ENCODE measurements at places on chromosomes 2 and 18.
A peak's percentile ranks its signal among the peaks of the same experiment; 100 is the strongest.

- DNase-seq, result no peak
Measured at GRCh38 chr2:135320465-135321355, 210.3 kb downstream of the ZRANB3 start.

- no peak for DNase-seq
Measured at GRCh38 chr18:60599267-60599666, 226.7 kb upstream of the MC4R start.

GRCh38 chr2:159034713-159035112, 66.3 kb downstream of the TANC1 start:
- no peak for DNase-seq

DNA sequence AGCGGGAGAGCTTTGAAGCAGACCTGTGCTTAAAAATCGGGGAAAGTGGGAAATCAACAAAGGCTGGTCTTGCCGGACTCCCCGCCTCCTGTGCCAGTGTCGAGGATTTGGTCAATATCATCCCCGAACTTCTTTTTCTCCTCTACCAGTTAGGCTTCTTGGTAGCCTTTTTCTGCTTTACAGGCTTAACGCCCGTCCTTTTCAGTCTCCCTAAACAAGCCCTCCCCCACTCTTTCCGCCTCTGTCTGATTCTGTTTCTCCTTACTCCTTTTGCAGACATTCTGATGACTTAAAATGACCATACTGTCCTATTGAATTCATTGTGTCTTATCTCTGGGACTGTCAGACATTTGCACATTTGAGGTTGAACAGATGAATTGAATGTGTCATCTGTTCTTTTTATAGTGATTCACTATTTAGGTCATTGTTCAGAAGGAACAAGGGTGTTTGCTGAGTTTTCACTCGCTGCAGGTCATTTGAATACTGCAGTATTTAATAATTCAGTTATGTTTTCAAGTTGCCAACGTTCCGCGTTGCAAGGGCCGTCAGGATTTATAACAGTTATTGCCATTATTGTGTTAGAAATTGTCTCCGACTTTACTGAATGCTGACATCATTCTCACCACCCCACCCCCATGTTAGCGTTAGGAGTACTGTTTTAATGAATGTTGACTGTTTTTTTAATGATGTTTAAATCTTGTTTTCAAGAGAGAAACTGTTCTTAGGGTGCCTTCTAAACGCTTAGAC, 1.1 kb downstream of the ITGAV start:
- DNase-seq, result no peak

- no peak for DNase-seq
Measured at GRCh38 chr18:35026407-35027061, 14.7 kb upstream of the MAPRE2 start.

DNA sequence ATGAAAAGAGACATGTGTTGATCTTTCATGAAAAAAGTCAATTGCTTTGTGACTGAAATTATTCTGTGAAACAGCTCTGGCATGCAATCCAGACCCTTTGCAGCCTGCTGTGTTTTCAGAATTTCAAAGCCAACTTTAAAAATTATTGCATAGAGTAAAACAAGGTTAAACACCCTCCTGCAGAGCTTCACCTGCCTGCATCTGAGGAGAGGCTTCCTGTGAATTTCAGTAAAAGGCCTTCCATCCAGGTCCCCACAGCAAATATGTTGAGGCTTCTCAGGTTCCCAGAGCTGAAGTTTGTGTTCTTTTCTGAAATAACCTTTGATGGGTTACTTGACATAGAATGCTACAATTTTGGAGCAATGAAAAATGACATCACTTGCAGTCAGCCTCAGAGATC, 4.1 kb downstream of the XIRP2 start:
- DNase-seq, result no peak

GRCh38 chr18:7334973-7335568, 104.2 kb downstream of the LRRC30 start:
- DNase-seq, result no peak

- DNase-seq, result no peak
Measured at GRCh38 chr2:236767941-236768340, 198.3 kb downstream of the ACKR3 start.

- DNase-seq, result no peak
Measured at GRCh38 chr18:44900627-44901026, 219.9 kb downstream of the SETBP1 start.

DNA sequence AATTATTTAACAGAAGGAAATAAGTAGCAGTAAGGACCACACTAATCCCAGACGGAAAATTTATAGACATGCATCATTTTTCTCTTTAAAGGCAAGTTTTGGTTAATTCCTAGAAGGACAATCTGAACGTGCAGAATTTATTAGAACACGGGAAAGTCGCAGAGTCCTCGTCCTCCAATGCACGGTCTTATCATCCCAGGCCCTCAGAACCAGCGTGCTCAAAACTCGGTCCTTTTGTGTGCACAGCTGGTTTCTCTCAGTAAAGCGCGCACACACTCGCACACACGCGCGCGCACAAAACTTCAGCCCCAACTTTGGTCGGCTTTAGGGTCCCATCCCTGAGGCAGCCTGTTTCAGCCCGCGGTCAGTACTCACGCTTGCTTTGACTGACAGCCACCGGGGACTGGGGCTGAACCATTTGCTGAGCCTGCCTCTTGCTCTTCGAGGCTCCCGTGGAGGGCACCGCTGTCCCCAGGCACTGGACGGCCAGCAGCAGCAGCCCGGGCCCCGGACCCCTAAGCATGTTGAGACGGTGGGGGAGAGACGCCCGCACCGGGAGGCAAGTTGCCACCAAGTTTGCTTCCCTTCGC, 493 bp downstream of the FN1 start:
- DNase-seq, result no peak

DNA sequence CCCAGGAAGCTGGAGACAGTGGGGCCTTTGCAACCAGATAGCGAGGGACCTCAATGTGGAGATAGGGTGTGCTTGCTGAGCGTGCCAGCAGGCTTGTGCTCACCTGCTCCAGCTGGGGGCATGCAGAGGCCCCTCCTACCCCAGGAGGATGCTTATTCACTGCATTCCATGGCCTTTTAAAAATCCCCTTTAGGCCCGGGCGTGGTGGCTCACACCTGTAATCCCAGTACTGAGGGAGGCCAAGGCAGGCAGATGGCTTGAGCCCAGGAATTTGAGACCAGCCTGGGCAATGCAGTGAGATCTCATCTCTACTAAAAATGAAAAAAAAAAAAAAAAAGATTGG, 54.5 kb downstream of the ODC1 start:
- DNase-seq, result no peak

GRCh38 chr2:17272170-17272569, 246.1 kb downstream of the RAD51AP2 start:
- DNase-seq, result no peak

DNA sequence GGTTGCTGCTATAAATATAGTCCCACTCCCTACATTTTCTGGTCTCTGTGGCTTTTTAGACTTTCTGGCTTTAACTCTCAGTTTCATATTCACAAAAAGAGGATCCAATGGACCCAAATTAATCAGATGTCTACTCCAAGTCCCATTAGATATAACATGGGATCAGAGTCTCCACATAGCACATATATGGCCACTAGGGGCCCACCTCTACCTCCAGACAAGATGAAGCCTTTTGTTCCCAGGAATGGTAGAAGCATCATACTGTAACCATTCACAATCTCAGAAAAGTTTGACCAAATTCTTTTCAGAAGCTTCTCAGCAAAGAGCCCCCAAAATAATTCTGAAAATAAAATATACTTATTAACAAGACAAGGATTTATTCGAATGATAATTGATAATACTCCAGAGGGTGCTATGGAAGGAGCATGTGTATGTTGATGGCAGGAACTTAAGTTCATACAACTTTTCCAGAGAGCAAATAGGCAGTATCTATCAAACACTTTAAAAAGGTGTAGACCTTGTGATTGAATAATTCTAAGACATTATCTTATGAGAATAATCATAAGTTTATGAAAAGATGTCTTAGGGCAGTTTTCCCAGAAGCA, 382.3 kb upstream of the CRIM1 start:
- no peak for DNase-seq

- DNase-seq, result no peak
Measured at GRCh38 chr2:119114266-119114665, 44.3 kb downstream of the C1QL2 start.

DNA sequence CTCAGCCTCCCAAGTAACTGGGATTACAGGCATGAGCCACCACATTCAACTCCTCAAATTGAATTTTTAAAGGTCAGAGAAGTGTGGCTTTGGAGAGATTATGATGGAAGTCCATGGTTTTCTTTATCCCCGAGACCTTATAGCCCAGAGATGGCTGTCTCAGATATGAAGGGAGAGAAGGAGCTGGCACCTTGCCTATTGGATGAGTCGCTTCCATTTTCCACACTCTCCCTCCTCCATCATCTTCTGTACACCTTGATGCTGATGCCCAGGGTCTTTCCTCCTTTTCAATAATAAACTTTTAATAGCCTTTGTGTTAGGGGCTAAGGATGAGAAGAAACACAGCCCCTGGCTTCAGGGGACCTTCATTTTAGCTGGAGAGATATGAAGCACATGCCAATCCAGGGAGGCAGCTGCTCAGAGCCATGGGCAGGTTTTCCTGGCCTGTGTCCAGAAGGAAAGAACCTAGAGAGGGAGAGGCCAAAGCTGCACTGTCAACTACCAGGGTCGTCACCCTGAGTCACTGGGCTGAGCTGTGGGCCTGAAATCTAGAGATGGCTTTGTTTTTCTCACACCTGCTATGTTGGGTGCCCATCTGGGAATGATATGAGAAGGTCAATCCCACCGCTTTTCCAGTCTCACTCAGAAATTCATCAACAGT, 146.0 kb upstream of the SERTAD2 start:
- no peak for DNase-seq

DNA sequence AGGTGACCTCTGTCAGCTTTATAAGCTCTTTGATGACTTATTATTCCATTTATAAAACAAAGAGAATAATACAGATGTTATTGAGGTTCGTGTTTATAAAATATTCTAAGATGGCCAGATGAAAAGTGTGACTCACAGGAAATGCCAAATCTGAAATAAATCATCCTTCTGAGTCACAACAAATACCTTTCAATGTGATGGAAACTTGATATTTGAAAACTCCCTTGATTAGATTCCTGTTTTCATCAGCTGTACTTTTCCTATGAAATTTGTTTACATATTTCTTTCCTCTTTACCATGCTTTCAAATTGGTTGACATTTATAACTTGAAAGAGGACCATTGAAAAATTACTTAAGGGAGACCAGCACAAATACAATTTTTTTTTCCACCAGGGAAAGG, 30.6 kb upstream of the PPP1R1C start:
- no peak for DNase-seq

DNA sequence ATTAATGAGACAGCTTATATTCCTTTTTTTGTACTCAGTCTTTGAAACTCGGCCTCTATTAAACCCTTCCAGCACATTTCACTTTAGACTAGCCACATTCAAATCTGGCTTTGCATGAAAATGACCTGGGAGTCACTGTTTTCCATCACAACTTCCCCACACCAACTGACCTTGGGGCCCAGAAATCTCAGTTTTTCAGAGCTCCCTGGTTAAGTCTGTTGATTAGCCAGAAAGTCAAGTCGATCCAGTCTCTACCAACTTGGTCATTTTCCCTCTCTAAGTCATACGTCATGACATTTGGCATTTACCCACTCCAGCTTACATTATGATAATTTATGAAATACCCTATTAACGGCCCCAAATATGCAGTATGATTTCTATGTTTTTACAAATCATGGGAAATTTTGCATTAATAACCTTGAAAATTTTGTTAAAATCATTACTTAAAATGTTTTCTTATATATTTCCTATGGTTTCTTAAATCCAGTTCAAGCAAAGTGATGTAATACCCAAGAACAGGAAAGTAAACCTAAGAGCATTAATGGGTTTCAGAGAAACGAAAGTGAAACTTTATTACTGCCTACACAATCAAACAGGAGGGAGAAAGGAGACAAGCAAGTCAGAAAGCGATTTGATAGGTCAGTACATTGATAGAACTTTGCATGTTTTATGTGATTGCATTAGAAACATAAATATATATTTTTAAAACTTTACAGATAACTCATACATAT, 77.1 kb downstream of the SPATS2L start:
- DNase-seq, result no peak

- DNase-seq, result no peak
Measured at GRCh38 chr2:17313261-17313660, 205.0 kb downstream of the RAD51AP2 start.

DNA sequence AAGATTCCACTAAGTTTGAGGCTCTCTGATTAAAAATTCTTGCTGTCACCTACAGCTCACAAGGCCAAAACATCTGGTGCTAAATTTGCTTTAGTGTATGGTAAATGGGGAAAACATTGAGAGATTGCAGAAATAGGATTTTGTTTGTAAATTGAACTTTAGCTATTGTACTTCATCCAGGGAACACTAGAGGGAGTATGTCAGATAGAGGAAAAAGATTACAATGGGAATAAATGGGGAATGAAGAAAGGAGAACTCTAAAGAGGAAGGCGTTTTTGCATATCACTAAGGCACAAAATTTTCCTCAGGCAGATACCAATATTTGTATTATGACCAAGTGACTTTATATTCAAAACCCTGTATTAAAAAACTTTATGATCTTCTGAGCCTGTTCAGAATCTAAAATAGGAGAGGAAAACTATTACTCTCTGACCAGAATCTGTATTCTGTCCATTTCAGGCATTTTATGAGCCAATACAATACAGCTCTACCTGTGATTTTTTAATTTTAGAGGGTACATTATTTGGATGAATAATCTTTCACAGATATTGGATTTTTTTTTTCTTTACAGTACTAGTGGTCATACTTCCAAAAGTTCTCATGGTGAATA, 52.3 kb upstream of the ITGB6 start:
- DNase-seq, result peak; percentile 41

DNA sequence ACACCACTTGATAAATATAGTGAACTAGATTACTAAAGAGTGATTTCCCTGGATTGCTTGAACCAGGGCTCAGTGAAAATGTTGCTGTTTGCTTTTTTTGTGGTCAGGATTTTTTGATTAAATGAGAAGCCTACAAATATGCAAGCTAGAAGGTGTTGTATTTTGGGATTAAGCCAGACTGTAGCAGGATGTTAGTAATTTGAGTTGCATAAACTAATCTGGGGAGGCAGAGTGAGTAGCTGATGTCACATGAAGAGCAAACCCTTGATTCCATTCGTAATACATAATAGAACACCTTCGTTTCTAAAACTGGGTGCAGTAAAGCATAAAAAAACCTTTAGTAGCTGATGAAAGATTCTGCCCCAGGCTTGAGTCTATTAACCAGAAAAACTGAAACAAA, 32.0 kb downstream of the NEDD4L start:
- DNase-seq, result no peak

DNA sequence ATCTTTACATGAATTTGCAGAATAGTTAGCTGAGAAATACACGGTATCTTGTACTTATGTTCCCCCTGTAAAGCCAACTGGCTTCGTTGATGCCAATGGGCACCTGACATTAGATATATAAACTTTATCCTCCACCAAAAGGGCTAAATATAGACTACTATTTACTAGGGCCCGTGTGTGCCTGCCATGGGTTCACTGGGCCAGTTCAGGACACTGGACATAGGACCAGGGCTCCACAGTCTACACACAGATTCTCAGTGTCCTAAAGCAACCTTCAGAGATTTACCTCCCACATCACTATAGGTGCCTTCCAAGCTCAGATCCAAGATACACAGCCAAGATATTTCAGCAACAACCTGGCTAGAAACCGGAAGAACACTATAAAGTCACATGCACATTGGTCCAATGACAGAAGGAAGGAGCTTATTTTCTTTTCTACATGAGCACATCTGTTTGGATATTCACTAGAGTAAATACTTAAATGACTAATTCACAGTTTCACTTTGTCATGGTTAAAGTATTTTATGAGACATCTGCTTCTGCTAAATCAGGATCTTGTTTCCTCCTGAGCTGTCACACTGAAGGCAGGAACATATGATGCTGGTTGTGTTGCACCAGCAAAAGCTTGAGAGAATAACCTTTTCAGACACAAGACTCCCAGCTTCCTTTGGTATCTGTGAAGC, 95.1 kb downstream of the MYO5B start:
- DNase-seq, result no peak

GRCh38 chr2:119142824-119143223, 15.7 kb downstream of the C1QL2 start:
- peak; percentile 39 for DNase-seq

All from NCI-H1048 (cell line).